ENCODE measurements at places on chromosomes 1 and 21.

DNA sequence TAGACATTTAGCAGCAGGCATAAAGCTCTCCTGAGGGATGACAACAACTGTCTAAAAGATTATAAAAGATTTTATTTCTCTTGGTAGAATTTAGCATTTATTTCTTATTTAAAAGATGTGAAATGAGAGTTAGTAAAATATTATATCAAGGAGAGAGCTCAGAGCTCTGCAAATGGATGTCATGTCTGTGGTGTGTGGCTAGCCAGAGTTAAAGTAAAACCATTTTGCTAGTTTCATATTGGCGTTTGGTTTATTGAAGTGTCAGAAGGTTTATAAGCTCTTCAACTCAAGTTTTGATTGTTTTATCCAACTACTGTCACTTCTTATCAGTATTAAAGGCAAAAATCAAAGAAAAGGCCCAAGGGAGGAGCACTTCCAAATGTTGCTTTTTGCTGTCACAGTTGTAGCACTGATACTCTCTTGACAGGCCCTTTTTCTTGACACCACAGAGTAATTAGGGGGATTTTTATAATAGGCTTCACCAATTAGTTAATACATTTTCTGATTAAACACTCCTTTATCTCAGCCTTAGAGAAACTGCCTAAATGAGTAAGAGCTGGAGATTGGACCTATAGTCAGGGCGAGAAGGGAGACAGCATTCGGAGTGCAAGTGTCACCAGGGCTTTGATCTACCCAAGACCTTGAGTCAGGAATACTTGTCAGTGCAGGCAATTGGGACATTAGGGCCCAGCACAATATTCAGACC lies 233.9 kb downstream of the PTBP2 start:
- DNase-seq = no peak

DNA sequence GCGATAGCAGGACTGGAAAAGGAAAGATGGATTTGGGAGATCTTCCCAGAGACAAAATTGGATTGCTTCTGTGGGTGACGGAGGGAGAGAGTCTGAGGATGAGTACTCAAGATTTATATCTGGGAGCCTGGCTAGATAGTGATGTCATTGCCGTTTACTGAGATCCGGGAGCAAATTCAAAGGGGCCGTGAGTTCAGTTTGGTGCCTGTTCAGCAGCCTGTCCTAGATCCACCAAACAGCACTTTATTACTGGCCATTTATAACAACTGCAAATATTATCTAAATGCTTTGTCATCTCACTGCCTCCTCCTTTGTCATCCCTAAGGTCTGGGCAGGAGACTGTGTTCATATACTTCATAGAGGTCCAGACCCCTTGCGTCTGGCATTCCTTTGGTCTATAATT lies 29.2 kb downstream of the MAPKAPK2 start:
- DNase-seq = no peak

DNA sequence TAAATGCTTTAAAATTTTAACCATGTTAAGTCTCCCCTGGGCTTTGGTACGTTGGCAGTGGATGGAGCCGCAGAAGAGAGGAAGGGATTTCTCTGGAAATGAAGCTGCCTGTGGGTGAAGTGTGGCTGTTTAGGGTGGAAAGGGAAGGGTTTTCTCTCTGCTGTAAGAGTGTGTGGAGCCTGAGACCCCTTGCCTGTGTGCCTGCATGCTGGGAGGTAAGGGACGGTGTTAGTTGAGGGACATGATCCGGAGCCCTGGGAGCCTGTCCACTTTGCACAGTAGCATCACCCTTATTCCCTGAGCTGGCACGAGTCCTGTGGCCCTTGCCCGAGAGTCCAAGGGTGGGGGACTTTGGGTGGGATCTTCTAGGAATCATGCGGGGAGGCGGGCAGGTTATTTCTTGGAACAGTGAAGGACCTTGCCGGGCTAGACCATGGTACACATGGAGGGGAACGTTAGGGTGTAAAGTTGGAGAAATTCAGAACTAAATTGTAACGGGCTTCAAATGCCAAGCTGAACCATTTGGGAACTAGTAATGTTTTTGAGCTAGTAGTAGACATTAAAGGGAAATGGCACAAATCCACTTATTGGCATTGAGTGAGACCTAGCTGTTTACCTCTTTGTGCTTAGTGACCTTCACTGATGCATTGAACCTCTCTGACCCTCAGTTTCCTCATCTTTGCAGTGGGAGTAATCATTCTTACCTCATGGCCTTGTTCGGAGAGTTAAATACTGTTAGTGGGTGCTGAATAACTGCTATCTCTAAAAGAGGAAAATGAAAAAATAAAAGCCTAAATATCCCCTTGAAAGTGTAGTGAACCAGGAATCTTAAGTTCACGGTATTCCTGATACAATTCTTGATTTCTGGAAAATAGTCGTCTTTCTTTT lies 3.5 kb downstream of the GALNT2 start:
- no peak for DNase-seq

- DNase-seq = no peak
Measured at GRCh38 chr1:155305881-155306391, 2.7 kb upstream of the FDPS start.

DNA sequence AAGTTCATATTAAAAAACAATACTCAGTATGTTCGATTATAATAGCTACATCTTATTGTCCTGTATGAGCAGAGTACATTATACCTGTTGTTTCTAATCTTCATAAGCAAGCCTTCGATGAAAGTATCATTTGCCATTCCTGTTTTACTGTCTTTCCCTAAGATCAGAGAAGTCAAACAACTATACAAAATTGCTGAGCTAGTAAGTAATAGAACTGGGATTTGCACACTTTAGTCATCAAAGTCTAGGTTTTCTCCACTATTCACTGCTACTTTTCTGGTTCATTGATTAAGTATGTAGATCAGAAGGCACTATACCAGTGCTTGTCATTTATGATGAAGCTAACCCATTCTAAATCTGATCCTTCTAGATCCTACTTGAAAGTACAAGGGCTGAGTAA lies 108.9 kb downstream of the NR5A2 start:
- no peak for DNase-seq

- no peak for DNase-seq
Measured at GRCh38 chr1:32151319-32151787, 28.1 kb upstream of the TXLNA start.

DNA sequence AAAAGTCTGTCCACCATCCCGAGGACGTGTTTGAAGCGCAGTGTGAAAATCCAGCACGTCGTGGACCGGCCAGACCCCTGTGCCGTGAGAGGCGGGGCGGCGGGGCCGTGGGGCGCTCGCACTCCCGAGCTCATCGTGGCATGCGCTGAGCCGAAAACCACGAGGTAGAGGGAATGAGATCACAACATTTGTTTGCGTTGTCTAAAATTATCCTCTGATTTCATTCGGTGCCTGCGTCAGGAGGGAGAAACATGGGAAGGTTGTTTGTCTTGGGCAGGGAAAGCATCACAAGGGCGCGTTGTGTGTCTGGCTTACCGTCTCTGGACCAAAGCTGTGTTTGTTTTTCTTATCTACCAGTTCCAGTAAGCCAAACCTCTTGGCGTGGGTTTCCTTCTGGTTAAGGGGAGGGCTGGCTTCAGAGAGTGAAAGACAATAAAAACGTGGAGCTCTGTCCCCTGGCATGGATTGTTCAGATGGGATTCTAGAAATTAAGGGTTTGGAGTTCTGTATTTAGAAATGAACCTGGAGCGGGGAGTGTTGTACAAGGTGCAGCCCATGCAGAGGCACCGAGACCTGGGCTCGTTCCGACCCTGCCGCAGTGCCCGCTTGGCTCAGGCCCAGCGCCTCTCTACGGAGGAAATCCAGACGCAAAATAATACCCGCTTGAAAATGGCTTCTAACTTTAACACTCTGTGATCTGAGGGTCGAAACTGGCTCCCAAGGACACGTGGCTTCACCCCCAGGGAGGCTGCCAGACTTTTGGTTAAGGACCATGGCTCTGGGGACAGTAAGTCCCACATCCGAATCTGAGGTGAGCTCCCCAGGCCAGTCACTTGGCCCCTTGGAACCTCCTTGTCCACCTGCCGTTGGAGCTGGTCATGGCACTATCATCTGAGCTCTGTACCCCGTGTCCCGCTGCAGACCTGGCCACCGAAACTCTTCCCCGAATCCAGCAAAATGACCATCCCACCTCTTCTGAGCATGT lies 68.7 kb upstream of the FAM3B start:
- no peak for DNase-seq

Measured in activated T-cell treated with anti-CD3 and anti-CD28 coated beads for 24 hours (primary cell).